Dermis blood vessel endothelial cell (primary cell): ENCODE measurements at places on chromosomes 6 and 20. TPM values are rescaled to one million over a fixed set of nuclear protein-coding genes. Genes with fewer than 3 reads are reported as not detected.

DNA sequence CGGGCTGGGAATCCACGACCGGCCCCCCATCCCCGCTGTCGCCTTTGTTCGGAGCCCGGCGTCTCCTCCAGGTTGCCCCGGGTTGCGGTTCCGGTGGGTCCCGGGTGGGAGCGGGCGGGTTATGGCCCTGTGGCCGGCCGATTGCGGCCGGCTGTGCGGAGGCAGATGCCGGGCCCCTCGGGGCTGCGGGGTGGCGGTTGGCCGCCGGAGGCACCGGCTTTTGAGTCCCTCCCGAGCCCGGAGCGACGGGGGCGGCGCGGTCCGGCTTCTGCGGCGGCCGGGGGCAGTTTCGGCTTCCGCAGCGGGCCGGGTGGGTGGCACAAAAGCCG, 431 bp downstream of the LOC128125822 start:
- no peak for DNase-seq

- no peak for DNase-seq
Measured at GRCh38 chr6:123575188-123575587, 61.6 kb downstream of the TRDN start.

DNA sequence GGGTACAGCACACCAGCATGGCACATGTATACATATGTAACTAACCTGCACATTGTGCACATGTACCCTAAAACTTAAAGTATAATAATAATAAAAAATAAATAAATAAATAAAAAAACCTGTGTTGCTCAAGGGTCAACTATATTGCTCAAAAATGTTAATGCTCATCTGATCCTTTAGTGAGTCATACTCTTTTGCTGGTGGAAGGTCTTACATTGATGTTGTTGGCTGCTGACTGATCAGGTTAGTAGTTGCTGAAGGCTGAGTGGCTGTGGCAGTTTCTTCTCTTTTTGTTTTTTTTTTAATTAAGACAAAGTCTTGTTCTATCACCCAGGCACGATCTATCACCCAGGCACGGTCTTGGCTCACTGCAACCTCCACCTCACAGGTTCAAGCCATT, 29.6 kb upstream of the SMIM26 start:
- DNase-seq, result no peak

GRCh38 chr6:143993965-143994646, 14.0 kb downstream of the PLAGL1 start:
- no peak for DNase-seq

DNA sequence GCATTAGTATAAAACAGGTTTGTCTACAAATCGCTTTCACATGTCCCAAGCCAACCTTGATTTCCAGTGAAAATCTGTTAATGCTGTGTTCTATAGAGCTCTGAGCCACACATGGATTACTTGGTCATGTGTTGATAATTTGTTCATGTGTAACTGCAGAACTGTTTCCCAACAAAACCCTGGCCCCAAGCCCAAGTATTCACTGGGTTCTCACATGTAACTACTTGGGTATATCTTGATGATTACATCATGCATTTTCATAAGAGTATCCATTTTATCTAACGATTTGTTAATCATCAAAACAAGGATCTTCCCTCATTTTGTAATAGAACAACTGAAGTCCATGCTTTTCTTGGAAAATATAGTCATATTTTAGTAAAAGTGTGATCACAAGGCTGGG, 657.6 kb downstream of the PRKN start:
- no peak for DNase-seq

DNA sequence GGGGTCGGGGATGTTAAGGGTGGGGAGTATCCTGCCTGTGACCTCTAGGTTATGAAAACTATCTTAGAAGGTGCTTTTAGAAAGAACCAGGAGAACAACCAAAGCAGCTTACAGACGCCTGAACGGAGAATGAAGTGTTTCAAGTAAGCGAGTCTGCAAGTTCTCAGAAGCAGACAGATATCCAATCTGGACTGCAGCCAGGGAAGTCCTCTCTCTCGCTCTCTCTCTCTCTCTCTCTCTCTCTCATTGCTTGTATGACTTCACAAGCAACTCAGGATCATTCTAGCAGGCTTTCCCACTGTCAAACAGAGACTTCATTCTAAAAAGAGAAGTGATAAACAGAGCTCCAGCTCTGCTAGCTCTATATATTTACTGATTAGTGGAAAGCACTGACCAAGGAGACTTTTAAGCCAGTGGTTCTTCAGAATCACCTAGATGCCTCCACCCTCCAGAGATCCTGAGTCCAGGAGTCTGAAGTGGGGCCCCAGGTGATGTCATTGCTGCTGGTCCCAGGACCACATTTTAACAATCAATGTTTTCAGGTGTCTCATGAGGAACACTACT, 6.0 kb downstream of the TCF21 start:
- no peak for DNase-seq

DNA sequence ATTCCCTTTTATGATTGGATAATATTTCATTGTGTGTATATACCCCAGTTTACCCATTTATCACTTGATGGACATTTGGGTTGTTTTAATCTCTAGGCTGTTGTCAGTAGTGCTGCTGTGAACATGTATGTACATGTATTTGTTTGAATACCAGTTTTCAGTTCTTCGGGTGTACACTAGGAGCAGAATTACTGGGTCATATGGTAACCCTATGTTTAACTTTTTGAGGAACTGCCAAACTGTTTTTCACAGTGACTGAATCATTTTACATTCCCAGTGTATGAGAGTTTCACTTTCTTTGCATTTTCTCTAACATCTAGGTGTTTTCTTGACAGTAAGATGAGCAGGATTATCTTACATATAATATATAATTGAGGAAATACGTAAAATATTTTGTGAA, 44.7 kb upstream of the ADIG start:
- no peak for DNase-seq

DNA sequence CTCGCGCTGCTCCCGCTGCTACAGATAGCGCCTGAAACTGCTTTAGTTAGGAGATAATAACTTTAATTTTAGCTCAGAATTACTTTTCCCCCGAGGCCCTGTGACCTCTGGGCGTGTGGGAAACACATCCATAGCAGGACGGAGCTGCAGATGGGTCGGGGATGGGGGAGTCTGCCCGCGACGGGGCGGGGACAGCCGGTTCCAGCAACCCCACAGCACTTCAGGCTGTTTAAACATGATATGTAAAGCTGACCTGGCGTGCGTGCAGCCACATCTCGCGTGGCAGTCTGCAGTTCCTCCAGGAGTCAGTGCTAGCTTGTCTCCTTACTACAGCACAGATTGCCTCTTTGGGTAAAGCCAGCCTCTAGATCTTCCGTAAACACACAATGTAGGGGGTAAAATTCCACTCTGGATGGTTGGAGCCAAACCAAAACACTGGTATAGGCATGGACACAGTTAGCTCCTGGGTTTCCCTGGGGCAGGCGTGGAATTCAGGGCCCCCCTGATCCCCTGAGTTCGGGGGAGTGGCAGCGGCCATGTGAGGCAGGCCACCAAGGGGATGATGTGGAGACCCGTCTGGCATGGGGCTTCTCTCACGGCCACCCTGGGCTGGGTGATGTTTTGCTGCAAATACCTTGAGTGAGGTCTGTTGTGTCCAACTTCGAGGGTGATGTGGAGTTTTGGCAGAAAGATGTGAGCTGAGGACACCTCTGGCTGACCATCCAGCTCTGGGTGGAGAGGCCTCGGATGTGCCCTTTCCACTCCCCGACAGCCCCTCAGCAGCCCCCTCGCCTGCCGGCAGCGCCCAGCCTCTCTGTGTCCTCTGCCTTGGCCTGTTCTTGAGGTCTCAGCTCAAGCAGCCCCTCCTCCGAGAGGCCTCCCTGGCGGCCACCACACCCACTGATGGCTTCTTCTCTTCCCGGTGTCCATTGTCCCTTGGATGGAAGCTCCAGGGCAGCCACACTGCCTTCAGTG, 214.5 kb downstream of the TAF4 start:
- no peak for DNase-seq

Gene RANBP9
- total RNA-seq, result 23.3 and 62.5 TPM in 2 replicates
